ENCODE measurements at places on chromosomes 1 and 21.

GRCh38 chr1:200281201-200281835 lies 128.5 kb downstream of the ZNF281 start:
- DNase-seq = no peak

DNA sequence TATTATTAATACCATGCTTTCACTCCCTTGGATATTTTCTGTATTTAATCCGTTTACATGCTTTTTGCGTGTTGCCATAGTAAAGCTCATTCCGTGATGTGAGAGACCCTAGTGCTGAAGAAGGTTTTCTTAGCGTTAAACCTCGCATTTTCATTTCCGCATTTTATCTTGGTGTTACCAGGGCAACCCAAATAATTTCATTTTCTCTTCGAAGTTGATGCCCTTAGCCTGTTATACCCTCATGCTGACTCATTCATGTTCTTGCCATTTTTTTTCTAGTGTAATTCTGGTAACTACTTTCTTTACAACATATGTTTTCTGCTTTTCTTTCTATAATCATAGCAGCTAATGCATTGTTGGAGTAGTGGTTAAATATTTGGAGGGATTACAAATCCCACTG lies 37.2 kb downstream of the LRRC8C start:
- DNase-seq = no peak

DNA sequence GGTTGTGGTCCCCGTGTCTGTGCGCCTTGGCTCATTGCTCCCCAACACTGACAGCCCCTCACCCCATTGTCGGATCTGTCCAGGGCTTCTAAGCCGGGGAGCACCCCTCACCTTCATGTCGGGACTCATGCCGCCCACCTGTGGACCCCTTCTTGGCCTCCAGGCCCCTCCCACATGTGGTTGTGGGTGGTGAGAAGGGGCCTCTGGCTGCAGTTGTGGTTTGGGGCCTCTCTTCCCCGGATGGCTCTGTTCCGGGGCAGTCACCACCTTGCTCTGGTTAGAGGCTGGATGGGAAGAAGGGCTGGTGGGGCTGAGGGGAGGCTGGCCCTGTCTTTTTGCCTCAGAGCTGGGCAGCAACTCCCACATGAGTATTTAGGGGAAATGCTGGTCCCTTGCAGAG lies 158.6 kb upstream of the C1orf174 start:
- no peak for DNase-seq

DNA sequence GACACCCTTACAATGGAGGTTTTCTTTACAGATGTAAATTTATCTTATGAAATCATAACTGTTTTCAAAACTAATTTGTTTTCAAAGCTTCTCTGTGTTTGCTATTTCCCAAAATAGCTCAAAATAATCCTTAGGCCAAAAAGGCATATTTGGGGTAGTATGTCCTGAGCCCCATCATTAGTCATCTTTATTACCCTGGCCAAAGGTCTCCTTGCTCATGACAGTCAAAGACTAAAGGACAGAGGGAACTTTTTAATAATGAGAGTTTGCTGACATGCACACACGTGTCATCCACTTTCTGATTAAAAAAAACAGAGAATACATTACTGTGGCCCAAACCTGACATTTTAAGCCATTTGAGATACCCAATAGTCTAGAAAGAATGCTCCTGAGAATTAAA lies 221.9 kb upstream of the DUSP10 start:
- DNase-seq = no peak

DNA sequence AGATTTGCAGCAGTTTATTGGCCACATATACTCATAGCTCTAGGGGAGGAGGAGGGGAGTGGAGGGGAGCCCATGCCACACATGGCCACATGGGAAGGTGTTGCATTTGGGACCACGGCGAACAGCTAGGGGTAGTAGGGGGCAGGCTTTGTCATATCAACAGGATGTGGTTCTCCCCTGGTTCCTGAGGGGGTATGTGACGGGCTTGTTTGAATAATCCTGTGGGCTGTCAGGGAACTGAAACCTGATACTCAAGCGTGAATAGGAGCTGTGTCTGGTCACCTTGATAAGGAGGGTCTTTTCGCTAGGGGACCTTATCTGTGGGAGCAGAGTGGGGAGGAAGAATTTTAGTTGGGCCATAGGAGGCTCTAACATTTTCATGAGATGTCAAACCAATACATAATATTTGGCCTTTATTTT lies 264.7 kb downstream of the CTH start:
- no peak for DNase-seq

GRCh38 chr1:240582953-240583352 lies 29.0 kb downstream of the GREM2 start:
- DNase-seq = no peak

GRCh38 chr1:85085417-85085816 lies 37.1 kb upstream of the MCOLN3 start:
- no peak for DNase-seq

GRCh38 chr1:76782809-76783208 lies 84.5 kb upstream of the ST6GALNAC5 start:
- DNase-seq = peak; percentile 28

DNA sequence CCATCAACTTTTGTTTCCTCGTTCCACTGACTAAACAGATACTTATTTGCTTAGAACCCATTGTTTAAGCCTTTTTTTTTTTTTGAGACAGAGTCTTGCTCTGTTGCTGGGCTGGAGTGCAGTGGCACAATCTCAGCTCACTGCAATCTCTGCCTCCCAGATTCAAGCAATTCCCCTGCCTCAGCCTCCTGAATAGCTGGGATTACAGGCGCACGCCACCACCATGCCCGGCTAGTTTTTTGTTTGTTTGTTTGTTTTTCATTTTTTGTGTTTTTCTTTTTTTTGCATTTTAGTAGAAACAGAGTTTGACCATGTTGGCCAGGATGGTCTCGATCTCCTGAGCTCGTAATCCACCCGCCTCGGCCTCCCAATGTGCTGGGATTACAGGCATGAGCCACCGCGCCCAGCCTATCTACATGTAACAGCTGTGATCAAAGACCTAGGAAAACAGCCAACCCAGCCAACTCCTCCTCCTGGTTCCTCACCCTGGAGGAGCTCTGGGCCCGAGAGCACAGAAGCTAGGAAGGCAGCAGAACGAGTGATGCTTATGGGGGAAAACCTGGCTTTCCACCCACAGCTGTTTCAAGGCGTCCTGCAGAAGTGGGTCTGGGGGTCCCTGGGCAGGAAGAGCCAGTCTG lies 32.9 kb downstream of the KCNN3 start:
- no peak for DNase-seq

DNA sequence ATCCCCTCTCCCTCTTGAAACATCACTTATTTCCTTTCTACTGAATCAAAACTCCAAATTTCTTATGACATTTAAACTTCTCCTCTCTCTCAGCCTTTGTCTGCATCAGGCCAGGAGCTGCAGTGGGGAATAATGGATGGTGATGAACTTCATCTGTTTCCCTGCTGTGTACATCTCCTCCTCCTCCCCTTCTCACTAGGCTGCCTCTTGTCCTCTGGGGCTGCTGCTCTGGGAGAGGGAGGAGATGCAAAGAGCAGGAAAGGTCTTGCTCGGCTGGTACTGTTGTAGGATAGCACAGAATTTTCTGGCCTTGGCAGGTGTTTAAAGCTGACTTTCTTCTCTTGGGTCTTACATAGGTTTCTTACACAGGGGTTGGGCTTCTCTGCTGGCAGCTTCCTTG lies 31.1 kb upstream of the FMOD start:
- DNase-seq = no peak

- DNase-seq = no peak
Observed at GRCh38 chr1:232164078-232164963, 465.6 kb downstream of the SIPA1L2 start.

DNA sequence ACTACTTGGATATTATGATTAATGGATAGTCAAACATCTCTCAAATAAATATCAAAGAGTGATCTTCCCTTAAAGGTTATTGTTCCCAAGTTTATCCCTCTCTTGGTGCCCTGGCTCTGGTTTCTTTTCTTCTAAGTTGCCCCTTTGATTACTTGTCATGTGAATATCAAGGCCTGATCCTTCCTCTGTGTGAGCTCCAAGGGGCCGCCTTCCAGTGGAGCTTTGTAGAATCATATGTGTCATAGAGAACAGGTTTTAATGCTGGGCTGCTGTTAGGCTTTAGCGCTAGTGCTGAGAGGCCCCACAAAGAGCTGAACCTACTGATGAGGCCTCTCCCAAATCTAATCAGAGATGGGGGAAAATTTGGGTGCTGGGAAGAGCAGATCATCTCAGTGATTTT lies 25.5 kb downstream of the UCK2 start:
- DNase-seq = no peak

DNA sequence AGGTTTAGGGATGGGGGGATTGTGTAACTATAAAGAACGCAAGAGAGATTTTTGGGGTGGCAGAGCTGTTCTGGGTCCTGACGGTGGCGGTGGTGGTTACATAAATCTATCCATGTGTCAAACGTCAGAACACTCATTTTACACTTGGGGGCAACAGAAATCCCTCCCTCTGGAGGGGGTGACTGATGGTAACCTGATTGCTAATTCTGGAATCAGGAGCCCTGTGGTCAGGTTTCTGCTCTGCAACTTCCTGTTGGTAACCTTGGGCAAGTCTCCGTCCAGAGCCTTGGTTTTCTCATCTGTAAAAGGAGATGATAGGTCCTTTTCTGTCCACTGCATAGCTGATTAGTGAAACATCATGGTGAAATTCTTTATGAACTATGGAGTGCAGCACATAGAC lies 40.9 kb downstream of the ALPL start:
- DNase-seq = no peak

- DNase-seq = no peak
Observed at GRCh38 chr1:26112407-26112775, 767 bp downstream of the PDIK1L start.

DNA sequence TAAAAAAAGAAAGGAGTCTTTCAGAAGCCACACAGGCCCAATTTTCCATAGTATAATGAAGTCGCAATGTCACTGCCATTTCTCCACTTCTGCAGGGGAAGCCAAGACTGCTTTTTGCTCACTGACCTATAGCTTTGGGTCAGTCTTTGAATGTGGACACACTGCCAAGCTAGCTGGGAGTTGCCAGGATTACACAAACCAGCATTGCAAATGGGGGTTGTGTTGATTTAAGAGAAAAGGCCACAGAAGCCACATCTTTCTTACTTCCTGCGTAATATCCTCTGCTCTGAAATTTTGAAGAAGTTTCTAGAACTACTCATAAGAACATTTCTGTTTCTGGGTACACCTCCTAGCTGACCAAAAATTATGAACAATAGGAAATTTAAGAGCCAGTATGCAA lies 45.8 kb upstream of the SAMSN1 start:
- peak; percentile 56 for DNase-seq

GRCh38 chr1:218945050-218945449 lies 228.6 kb upstream of the LYPLAL1 start:
- DNase-seq = no peak

- DNase-seq = no peak
Observed at GRCh38 chr1:150262388-150263320, 5.1 kb downstream of the CA14 start.

DNA sequence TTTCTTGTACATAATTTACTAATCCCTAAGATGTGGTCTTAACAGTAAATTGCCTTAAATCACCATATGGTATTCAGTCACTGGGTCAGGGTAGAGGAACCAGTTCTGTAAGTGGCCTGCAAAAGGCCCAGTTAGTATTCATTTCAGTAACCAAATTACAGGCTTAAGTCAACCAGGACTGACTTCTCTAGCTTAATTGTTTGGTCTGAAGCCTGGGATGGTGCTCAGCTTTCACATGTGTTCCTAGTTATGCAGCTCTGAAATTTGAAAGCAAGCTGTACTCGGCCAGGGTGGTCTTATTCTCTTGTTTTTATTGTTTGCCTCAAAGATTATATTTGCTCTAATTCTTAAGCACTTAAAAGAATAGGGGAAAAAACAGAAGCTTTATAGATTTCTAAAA lies 144.6 kb downstream of the MAGI3 start:
- peak; percentile 17 for DNase-seq
